ENCODE measurements at places on chromosomes 7 and 10.

- DNase-seq, result no peak
These were observed 65.7 kb downstream of the CHST15 start for GRCh38 chr10:124027651-124028050.

DNA sequence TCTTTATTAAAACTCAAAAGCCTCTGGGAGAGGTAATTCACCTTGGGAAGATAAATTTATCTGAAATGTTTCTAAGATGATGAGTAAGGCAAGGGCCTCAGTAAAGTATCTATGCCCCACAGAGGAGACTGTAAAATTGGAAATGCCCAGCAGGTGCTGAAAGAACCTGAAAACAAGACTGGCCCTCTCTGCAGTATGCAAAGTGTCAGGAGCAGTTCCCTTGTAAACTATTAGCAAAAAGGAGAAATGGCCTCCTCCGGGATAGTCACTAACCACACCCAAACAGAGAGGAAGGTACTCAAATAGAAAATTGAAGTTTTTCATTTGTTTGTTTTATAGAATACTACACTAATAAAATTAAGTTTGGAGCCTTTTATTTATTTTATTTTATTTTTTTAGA is 81.2 kb downstream of the FZD1 start:
- no peak for DNase-seq

DNA sequence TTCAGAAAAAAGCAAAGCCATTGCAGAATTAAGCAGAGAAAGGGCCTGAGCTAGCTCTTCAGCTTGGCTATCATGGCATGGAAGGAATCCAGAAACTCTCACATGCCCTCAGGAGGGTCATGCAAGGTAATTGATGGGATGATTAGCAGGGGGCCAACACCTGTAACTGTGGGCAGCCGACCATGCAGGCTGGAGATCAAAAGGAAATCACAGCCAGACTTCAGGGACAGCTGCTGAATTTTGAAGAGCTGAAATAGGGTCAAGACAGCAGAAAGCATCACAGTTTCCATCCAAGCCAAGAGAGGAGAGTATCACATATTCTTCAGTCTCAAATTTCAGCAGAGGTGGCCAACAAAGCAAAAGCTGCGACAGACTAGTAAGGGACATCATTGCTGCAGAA is 239.6 kb upstream of the STEAP1 start:
- no peak for DNase-seq

- DNase-seq, result no peak
These were observed 6.4 kb upstream of the PON2 start for GRCh38 chr7:95441042-95441823.

DNA sequence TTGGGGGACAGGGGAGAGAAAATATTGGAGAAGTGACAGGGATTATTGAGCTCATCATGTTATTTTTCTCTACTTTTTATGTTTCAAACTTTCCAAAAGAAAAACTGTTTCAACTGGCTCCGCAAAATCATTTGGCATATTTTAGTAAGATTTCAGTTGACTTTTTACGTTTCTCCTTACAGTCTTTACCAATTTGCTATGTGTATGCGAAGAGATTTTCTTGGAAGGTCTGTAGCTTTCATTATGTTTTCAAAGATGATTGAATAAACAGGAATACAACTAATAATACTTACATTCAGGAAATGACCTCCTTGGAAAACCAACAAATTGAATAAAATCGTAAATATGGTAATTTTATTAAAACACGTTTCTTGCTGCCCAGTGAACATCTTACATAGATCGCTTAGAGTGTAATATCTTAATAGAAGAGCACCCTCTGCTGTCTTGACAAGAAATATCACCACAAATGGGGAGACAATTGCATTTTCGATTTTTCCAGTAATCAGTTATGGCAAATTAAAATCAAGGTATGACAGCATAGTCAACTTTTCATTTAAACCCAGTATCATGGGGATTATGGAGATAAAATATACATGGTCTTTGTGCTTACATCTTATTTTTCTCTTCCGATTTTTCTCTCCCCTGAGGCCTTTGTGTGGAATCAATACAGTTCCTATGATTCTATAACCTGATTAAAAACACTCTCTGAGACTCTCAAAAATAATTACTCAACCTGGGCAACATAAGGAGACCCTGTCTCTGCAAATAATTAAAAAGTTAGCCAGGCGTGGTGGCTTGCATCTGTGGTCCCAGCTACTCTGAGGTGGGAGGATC is 43.1 kb downstream of the MBL2 start:
- DNase-seq, result no peak

Data from stimulated activated naive CD8-positive, alpha-beta T cell treated with anti-CD3 and anti-CD28 coated beads, Interleukin-15, Interleukin-2, amounts not matched to agents 100 U/mL and 50 U/mL, for 24 hours (primary cell).